CD8-positive, alpha-beta T cell (primary cell): ENCODE measurements at places on chromosomes 7 and 10.
A peak's percentile ranks its signal among the peaks of the same experiment; 100 is the strongest.

DNA sequence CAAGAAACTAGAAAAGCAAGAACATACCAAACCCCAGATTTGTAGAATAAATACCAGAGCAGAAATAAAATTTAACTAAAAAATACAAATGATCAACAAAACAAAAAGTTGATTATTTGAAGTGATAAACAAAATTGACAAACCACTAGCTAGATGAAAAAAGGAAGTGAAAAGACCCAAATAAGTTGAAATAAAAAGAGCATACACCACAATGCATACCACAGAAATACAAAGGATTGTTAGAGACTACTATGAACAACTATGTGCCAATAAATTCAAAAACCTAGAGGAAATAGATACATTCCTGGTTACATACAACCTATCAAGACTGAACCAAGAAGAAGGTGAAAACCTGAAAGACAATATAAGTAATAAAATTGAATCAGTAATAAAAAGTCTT is 333.4 kb downstream of the SH2D4B start:
- DNase-seq = no peak

DNA sequence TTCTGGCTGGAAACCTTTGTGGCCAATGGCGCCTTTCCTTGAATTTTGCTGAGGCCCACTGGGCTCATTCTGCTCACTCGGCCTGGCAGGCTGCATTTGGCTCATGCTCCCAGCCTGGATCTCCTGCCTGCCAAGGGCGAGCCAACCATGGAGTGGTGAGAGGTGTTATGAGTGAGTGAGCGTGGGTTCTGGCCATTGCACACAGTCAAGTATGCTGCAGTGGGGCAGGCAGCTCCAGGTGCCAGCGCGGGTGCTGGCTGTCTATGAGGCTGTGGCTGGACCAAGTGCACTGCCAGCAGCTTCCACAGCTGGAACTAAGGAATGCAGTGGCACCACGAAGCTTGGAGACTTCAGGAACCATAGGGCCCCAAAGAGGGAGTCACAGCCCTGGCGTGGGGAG is 42.2 kb upstream of the TUBB8 start:
- peak; percentile 34 for DNase-seq

- DNase-seq = no peak
Observed at GRCh38 chr10:124691421-124692099, 52.6 kb downstream of the FAM53B start.

DNA sequence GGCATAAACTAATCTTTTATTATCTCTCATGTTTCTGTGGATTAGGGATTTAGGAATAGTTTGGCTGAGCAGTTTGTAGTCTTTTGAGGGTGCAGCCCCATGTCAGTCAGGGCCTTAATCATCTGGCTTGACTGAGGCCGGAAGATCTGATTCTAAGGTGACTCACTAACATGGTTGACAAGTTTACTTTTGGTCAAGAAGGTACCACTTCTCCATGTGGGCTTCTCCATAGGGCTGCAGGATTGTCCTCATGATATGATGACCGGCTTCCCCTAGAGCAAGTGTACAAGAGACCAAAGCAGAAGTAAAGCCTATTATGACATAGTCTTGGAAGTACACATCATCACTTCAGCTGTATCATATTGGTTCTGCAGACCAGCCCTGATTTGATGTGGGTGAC is 45.9 kb upstream of the OIT3 start:
- no peak for DNase-seq

DNA sequence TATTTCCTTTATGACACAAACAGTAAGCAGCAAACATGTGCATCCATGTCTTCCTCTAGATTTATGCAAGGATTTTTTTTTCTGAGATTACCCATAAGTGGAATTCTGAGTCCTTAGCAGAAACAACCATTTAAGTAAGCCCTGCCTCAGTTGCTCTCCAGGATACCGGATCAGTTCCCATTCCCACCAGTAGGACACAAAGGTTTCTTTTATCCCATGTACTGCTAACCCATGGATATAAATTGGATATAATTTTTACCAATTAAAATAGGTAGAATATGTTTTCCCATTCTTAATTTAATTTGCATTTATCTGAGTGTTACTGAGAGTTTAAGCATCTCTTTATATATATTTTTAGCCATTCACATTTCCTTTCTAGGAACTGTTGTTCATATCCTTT is 280.9 kb downstream of the FGFR2 start:
- DNase-seq = no peak

DNA sequence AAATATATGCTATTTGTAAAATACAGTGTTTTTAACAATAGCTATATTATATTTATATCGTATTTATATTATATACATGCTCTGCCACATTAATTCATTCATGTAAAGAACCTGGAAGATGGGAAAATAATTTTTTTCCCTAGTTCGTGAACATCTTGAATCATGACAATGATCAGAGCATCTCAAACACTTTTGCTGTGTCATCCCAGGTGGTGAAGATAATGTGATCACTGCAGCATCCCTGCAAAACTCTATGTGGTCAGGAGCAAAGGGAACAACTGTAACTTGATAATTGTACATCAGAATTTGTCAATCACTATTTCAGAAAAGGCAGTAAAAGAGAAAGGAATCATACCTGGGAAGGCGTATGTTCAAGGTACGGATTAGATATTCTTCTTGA is 39.3 kb downstream of the RAPGEF5 start:
- no peak for DNase-seq

DNA sequence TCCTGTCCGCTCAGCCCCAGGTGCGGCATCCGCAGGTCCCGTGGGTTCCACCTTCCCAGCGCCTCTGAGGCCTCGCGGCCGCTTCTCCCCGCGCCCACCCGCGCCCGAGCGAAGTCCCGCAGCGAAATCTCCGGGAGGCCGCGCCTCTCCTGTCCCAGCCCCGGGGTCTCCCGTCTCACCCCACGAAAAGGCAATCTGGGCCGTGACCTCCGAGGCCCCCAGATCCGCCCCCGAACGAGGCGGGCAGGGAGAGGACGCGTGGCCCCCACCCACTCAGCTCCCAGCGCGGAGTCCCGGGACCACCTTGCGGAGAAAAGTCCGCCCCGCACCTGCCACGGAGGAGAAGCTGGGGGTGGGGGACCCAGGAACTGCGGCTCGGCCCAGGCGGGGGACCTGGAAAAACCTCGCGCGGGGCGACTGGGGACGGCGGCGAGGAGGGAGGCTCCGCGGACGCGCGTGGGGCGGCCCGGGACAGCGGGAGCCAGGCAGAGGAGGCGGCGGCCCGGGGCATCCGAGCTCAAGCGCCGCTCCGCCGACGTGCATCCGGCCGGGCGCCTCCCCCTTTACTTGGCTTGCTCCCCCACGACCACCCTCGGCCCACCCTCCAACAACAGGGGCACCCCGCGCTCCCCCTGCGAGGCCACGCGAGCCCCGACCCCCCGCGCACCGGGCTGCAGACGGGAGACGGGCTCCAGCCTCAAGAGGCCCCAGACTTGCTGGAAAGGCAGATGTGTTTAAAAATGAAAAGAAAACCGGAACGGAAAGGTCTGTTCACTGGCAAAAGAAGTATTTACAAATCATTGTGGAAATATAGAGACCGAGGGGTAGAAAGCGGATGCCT is 33.0 kb upstream of the RNF32 start:
- DNase-seq = no peak

DNA sequence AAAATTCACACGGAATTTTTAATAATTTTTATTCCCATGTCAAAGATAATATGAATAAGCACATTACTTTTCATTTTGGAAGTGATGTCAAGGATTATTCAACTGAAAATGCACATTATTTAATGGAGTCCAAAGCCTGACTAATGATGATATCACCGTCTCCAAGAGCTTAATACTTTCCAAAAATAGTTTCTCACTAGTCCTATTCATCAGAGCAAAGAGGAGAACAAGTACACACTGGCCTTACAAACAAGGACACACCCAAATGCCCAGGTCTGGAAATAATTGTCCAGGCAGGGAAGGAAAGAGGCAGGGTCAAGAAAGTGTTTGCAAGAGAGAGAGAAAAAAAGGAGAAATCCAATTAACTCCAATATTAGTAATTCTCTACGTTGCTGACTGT is 216.8 kb upstream of the CCDC6 start:
- no peak for DNase-seq

GRCh38 chr7:157516311-157516710 is 179.5 kb downstream of the DNAJB6 start:
- DNase-seq = no peak

- no peak for DNase-seq
Observed at GRCh38 chr10:10811562-10811961, 206.1 kb upstream of the CELF2 start.

DNA sequence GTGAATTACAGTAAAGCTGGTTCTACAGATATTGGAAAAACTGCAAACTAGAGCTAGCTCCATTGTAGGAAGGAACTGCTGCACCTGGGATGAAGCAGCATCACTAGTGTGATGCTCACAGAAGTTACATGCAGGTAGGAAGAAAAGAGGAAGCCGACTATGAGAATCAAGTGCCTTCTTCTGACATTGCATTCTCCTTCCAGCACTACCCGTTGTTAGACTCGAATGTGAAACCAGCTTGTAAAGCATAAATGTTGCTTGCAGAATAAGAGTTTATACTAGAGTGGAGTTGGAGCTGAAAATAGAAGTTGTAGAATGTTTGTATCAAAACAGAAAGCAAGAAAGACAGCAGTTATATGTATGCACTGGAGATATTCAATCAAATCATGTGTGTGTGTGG is 49.9 kb downstream of the TRIM24 start:
- no peak for DNase-seq

DNA sequence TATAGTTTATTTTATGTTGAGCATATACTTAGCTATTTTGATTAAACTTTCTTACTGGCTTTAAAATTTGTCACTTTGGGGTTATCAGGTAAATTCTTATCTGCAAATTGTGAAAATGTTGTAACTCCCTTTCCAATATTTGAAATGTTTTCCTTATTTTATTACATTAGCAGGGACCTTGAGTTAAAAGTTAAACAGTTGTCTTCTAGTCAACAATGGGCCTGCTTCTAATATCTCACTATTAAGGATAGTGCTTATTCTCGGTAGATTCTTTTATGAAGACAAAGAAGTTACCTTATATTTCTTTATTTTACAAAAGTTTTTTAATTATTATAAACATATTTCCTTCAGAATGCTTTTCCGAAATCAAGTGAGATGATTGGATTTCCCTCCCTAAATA is 53.7 kb upstream of the AHR start:
- no peak for DNase-seq

DNA sequence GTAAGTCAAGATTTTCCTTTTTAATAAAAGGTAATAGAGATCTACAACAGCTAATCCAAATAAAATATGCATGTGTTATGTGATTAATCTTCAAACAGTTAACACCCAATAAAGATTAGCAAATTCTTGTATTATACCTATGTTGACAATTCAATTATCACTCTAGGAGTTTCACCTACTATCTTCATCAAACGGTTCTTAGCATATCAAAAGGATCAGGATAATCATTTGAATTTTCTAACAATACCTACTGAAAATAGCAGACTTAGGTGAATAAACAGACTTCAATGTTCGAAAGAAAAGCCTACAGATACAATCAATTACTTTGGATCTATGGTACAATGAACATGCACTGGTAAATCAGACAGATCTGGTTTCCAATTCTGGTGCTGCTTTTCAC is 268.3 kb downstream of the CACNA2D1 start:
- no peak for DNase-seq

- DNase-seq = no peak
Observed at GRCh38 chr7:19139706-19140327, 5.4 kb downstream of the FERD3L start.

- DNase-seq = no peak
Observed at GRCh38 chr7:11170175-11170574, 196.5 kb downstream of the PHF14 start.

- DNase-seq = no peak
Observed at GRCh38 chr10:64174666-64175255, 653.6 kb downstream of the REEP3 start.

- no peak for DNase-seq
Observed at GRCh38 chr10:36759141-36759805, 366.1 kb upstream of the ANKRD30A start.

DNA sequence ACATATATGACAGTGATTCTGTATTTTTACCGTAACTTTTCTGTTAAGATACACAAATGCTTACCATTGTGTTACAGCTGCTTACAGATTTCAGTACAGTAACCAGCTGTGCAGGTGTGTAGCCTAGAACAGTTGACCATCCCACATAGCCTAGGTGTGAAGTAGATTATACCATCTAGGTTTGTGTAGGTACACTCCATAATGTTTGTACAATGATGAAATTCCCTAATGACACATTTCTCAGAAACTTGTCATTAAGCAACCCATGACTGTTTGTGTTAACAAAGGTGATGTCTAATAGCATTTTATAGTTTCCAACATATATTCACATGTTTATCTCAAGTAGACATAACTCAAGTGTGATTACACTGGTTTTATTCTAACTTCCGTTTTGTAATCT is 218.5 kb downstream of the PLXDC2 start:
- no peak for DNase-seq

GRCh38 chr10:110409926-110410325 is 87.8 kb upstream of the DUSP5 start:
- DNase-seq = no peak

GRCh38 chr10:127243490-127244272 is 47.3 kb upstream of the INSYN2A start:
- DNase-seq = peak; percentile 19

GRCh38 chr10:124385627-124386185 is 33.0 kb downstream of the OAT start:
- no peak for DNase-seq

- DNase-seq = no peak
Observed at GRCh38 chr10:69848454-69848853, 46.7 kb downstream of the COL13A1 start.

- no peak for DNase-seq
Observed at GRCh38 chr7:137007001-137007694, 138.7 kb downstream of the CHRM2 start.

DNA sequence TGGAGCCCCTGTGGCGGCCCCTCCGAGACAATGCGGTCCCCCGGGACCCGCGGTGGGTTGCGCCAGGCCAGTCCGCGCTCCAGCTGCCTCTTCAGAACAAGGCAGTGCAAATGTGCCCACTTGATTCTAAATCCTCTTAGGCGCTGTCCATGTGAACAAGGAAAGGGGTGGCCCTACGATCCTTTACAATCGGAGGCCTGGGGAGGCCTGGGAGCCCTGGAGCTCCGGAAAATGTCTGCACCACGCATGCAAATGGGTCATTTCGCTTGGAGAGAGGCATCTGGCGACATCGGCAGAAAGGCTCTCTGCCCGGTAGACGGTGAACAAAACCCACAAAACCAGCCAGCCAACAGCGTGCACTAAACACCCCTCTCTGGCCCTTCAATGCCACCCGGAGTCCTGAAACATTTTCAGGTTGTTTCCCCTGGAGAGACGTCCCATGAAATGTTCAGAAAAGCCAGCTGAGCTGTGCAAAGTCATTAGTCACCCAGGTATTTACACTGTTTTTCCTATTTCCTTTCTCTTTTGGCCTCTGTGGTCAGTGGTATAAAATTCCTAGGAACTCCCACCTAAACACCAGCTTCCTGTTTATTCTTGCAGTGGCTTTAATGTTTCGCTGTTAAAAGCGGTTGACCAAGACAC is 102.8 kb upstream of the ZNF438 start:
- no peak for DNase-seq

GRCh38 chr10:93080350-93081046 is 6.8 kb downstream of the CYP26A1 start:
- peak; percentile 40 for DNase-seq

- DNase-seq = no peak
Observed at GRCh38 chr10:50395271-50395670, 144.0 kb upstream of the ASAH2 start.
